Karpas-422 (cell line): ENCODE measurements at places on chromosomes 6 and 20. TPM values are rescaled to one million over a fixed set of nuclear protein-coding genes. Genes with fewer than 3 reads are reported as not detected.

GRCh38 chr6:36774331-36774730, 64.9 kb downstream of the CPNE5 start:
- no peak for DNase-seq

- DNase-seq = no peak
Observed at GRCh38 chr20:44324343-44324742, 12.5 kb upstream of the R3HDML start.

Gene TRIM31
- total RNA-seq = not detected in 2 replicates

Gene SIRPB2
- not detected in 2 replicates for total RNA-seq

GRCh38 chr20:40705413-40705812, 16.4 kb upstream of the MAFB start:
- no peak for DNase-seq

DNA sequence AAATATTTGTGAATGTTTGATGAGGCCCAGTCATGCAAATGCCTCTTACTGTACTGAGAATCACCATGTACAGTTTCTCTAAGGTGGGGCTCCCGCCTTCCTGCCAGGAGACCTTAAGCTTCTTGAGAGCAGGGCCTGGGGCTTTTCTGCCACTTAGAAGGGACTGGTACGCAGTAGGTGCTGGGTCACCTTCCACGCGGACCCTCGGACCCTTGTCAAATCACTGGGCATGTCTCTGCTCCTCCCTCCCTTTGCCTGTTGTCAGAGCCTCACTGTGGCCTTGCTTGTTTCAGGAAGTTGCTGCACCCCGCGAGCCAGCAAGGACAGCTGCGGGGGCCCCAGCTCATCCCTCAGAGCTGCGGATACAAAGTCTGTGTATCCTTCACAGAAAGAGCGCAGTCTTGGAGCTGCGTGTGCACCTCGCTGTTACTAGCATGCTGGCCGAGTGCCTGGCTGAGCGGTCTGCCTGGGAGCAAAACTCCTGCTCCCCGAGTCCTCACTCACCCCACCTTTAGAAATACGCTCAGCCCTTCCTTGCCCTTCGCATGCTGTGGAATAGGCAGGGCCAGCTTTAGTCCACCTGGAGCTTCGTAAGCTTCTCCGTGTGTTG, 30.7 kb upstream of the IRF4 start:
- no peak for DNase-seq
